ENCODE measurements at places on chromosomes 1 and 21. TPM values are rescaled to one million over a fixed set of nuclear protein-coding genes. Genes with fewer than 3 reads are reported as not detected.

DNA sequence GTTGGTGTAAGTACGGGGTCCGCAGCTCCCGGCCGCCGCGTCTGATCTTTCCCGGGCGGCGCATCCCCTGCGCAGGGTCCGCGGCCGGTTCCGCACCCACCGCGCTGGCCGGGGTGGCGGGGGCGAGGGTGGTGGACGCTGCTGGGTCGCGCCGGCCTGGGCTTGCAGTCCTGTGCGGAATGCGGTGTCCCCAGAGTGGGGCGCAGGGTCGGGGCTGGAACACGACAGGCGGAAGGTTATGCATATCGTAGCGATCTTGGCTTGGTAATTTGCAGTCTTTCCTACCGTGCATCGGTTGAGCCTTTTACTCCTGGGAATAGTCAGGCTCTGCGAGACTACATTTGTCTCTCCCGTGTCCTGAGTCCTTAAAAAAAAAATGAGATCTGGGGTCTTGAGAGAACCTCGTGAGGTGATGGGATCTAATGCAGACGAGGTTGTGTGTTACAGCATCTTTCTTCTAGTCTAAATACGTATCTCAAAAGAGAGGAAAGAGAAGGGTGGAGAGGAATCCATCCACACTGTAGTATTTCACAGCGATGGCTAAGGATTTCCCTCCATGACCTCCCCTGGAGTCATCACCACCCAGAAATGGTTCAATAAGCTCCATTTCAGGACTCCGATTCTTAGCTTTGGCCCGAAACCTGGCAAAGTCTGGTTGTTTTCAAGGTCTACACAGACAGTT lies 572 bp downstream of the ATP1B1 start:
- DNase-seq: no peak

DNA sequence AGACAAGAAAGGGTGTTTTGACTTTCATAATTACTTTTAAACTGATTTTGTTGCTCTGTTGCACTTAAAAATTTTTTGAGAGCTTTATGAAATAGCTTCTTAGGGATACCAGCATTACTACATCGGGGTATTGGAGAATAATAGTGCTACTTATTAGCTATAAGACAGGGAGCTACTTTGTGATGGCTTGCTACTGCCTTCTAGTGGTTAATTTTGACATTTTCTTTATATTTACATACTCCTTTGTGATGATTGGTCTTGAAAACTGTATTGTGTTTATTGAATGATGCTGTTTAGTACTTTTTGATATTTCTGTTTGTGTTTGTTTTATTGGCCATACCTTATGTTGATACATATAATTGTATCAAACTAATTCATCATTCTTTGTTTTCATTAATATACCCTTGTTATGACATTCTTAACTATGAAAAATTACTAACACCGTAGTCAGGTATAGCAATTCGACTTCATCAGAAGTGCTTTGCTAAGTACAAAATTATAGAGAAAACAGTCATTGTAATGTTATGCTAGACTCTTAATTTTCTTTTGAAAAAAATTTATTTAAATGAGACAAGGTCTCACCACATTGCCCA lies 85.5 kb downstream of the CLIC4 start:
- DNase-seq: no peak

DNA sequence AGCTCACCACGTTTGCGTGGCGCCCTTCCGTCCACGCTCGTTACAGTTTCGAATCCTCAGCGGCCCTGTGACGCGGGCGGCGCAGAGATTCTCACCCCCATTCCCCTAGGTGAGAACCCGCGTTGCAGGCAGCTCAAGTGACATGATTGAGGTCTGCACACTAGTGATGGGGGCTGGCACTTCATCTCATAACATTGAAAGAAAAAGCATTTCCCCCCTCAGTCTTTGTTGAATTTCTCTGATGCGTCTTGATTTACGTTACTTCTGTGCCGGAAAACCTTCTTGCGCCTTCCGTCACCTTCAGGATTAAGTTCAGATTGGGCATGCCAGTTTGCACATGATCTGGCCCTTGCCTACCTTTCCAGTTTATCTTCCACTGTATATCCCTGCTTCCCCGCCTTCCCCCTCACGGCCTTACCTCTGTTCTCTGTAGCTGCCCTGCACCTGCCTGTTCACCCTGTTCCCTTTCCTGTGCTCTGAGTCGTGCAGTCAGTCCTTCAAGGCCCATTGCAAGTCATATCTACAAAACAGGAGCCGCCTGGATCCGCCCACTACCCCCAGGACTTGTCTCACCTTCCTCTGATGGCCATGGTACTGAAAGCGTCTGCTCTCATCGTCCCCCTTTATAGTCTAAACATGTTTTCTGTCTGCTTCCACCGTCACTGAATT lies 1.1 kb downstream of the CTPS1 start:
- DNase-seq: peak; percentile 27

DNA sequence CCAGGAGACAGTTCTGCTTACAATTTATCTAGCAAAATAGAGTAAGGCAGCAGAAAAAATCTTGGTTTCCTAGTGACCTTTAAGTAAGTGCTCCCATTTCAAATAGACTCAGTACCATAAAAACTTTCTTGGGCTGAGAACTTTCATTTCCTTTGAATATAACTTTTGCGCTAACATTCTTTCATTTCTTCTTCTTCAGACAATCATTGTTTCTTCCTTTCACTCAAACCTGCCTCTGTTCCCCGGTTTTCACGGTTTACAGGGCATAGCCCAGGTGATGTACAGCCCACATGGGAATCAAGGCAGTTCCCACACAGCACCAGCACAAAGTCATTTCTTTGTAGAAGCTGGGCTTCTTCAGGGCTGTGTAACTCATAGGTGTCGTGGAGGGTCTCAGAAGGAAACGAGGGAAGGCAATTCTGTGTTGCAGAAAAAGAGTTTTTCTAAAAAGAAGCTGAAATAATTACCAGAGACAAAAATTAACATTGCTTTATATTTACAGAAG lies 611.6 kb downstream of the SMYD3 start:
- DNase-seq: no peak

PI4KB gene
- total RNA-seq: 56.7 TPM

DNA sequence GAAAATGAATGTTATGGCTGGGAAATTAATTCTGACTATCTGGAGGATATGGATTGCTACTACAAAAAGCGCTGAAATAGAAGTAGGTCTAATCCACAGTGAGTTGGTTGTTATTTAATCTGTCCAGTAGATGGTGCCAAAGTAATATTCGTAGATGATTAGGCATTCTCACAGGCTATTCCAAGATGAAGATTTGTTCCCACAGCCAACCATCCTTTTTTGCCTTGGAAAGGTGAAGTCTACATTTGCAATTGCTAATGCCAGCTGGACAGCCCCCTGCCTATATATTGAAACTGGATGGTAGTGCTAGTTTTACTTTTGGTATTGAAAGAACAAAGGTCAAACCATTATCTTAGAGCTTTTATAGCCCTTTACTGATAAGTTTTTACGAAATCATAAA lies 43.8 kb downstream of the RBM11 start:
- no peak for DNase-seq

SOD1 gene
- total RNA-seq: 274 TPM

GRCh38 chr1:201465698-201466290 lies 3.2 kb downstream of the PHLDA3 start:
- no peak for DNase-seq

FBLIM1 gene
- 294 TPM for total RNA-seq

TRABD2B gene
- 0.70 TPM for total RNA-seq

DNA sequence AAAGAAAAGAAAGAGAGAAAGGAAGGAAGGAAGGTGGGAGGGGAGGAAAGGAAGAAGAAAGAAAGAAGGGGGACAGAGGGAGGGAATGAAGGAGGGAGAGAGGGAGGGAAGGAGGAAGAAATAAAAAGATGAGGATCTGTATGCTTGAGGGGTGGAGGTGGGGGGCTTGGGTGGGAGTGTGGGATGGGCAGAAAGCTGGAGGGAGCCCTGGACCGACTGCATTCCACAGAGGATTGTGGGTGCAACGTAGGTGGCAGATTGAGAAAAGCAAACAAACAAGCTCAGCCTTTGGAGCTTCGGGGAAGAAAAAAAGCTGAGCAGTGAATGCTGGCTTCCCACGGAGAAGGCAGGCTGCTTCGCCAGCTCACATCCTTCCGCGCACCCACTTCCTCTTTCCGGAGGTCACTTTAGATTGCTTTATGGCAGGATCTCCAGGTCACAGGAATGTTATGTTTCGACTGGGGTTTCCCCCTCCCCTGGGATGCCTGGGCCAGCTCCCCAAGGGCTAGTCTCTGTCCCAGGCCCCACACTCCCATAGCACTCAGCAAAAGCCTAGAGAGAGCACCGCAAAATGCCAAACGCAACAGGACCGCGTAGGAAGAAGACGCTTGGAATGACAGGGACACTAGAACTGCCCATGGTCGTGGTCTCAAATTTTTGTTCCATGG lies 20.7 kb upstream of the LGALS8 start:
- DNase-seq: peak; percentile 68

DNA sequence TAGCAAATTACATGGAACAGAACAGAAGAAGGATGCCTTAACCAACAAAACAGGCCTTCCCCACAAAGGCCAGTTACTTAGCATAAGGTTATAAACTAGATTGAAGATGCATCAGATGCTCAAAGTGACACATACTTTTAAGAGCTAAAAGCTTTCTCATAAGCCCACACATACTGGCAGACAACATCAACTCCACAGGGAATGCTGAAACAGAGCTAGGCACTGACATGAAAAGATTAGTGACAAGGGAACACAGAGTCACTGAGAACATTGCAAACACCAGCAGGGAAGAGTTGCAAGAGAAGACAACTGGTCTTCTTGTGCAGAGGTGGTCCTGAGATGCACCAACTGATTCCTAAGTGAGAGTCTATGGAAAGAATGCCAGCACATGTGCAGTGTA lies 6.9 kb downstream of the TTC13 start:
- no peak for DNase-seq

ZNF593OS gene
- not detected for total RNA-seq

ESPN gene
- total RNA-seq: 152 TPM

TAL1 gene
- total RNA-seq: 1.3 TPM

S1PR1 gene
- 9.6 TPM for total RNA-seq

DNA sequence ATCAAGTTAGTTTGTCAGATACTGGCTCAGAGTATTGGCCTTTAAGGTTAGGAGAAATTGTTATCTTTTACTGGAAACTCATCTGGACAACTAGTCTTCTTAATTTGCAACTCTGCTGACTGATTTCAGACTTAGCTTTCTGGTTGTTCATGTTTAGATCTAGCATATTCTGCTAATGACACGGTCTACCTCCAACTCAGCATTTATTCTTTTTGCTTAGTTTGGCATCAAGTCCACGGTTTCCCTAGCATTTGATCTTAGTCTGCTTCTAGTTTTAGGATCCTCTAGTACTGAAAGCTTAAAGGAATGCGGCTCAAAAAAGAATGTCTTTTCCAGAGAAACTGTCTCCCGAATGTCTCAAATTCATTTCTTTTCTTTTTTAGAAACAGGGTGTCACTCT lies 75.6 kb upstream of the SLFNL1 start:
- DNase-seq: no peak

- no peak for DNase-seq
Observed at GRCh38 chr1:17957588-17958267, 149.9 kb upstream of the IGSF21 start.

DNA sequence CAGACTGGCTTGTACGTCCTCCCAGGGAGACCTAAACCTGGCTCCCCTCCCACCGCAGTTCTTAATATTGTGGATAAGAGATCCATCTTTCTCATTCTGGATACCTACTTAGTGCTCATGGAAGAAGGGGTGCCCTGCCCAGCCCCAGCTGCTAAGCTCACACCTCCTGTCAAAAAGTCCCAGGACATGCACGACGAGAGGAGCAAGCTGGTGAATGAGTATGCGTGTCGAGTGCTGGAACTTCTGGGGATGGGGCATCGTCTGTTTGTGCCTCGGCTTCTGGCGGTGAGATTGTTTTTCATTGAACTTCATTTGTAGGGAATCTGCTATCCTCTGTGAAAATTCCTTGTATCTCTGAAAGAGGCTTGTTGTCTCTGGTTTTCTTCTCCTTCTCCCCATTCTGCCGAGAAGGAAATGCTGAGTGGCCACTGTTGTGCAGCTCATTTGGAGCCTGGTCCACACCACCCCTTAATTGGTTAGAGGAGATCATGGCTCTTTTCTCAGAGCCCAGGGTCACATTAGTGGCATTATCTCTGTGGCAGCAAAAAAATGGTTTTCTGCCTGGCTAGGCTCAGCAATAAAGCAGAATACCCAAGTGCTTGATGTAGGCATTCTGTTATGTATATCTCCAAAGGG lies 199.4 kb upstream of the CACYBP start:
- DNase-seq: no peak

DAB1 gene
- 2.2 TPM for total RNA-seq
